ENCODE measurements at places on chromosomes 6 and 20. TPM values are rescaled to one million over a fixed set of nuclear protein-coding genes. Genes with fewer than 3 reads are reported as not detected.

DNA sequence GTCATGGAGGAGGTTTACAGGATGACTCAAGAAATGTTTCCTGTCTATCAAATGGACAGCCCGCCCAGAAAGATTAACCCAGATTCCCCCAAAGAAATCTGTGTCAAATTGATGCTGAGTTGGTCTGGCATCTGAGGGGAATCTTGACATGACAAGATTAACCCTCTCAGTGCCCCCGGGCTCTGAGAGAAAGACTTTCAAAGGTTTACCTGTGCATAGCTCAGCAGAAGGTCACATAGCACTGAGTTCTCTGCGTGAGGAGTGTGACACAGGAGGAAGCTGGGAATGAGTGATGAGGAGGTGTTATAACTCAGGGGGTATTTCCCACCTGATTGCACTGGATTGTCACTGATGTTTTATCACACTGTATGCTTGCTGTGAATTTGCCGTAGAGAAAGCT lies 601.2 kb downstream of the DHX35 start:
- no peak overlapping the region for H3K4me3 ChIP-seq
- no peak overlapping the region for H3K27ac ChIP-seq
- no peaks in the 10 kb centered on the region for H3K27me3 ChIP-seq

DNA sequence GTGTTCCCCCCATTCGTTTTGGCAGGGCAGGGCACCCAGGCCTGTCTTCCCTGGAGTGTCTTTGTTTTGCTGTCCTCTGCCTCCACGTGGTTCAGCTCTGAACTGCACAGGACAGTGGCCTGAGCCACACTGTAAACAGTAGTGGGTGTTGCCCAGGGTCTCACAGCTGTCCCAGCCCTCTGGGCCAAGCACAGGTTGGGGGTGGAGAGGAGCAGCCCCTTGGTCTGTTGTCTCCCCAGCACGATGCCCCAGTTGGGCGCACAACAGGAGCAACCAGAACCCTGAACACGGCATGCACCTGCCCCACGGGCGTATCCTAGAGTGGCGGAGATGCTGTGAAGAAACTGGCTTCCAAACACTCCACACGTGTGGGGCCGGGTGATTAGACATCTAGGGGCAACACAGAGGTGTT lies 14.4 kb downstream of the CCDC167 start:
- no peaks in the 10 kb centered on the region for H3K27me3 ChIP-seq
- peak; percentile 51 for DNase-seq
- no peaks in the 10 kb centered on the region for H3K36me3 ChIP-seq
- no peak overlapping the region for H3K27ac ChIP-seq
- peaks cover 44% of the 10 kb centered on the region for H3K4me1 ChIP-seq
- no peak overlapping the region for H3K4me3 ChIP-seq

DNA sequence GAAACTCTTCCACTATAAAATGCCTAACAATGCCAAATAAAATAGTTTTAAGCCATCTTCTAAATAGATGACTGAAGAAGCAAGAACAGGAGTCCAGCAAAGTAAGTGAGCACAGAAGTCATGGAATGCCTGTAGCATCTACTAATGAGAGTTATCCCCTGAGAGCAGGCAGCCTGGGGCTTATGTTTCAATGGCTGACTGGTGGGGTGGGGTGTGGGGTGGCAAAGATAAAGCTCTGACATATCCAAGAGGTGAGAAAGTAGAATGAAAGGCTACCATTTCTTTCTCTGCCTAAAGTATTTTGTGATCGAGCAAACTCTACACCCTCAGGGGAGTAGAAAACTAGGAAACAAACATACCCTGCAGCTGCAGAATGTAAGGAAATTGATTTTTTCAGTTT lies 348.8 kb downstream of the TFAP2B start:
- H3K36me3 ChIP-seq = no peaks in the 10 kb centered on the region
- H3K27ac ChIP-seq = no peak overlapping the region
- no peaks in the 10 kb centered on the region for H3K4me1 ChIP-seq
- no peaks in the 10 kb centered on the region for H3K27me3 ChIP-seq
- DNase-seq = peak; percentile 3
- no peak overlapping the region for H3K4me3 ChIP-seq

GRCh38 chr6:84515067-84515466 lies 249.3 kb downstream of the TBX18 start:
- H3K27ac ChIP-seq = no peak overlapping the region
- H3K4me1 ChIP-seq = no peaks in the 10 kb centered on the region
- H3K4me3 ChIP-seq = no peak overlapping the region
- no peak for DNase-seq

DNA sequence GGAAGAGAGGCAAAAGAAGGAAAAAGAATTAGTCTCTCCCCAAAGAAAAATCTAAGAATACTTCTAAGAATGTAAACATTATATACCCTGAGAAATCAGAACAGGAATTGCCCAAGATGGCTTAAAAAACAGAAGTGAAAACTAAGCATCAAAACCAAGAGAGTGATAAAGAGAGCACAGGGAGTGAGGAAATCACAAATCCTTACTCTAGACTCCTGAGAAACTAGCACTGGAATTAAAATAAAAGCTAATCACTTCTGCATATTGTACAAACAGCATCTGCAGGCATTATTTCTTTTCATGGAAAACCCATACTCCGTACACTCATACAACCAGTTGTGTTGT lies 285.7 kb downstream of the BTBD9 start:
- no peak for DNase-seq
- no peaks in the 10 kb centered on the region for H3K27me3 ChIP-seq
- no peak overlapping the region for H3K27ac ChIP-seq
- H3K4me3 ChIP-seq = no peak overlapping the region
- peaks cover 8% of the 10 kb centered on the region for H3K4me1 ChIP-seq
- no peaks in the 10 kb centered on the region for H3K36me3 ChIP-seq

- DNase-seq = no peak
- no peaks in the 10 kb centered on the region for H3K27me3 ChIP-seq
- H3K36me3 ChIP-seq = no peaks in the 10 kb centered on the region
- H3K4me1 ChIP-seq = peaks cover 18% of the 10 kb centered on the region
Measured at GRCh38 chr6:11160199-11160598, 48.7 kb upstream of the ERVFRD-1 start.

DNA sequence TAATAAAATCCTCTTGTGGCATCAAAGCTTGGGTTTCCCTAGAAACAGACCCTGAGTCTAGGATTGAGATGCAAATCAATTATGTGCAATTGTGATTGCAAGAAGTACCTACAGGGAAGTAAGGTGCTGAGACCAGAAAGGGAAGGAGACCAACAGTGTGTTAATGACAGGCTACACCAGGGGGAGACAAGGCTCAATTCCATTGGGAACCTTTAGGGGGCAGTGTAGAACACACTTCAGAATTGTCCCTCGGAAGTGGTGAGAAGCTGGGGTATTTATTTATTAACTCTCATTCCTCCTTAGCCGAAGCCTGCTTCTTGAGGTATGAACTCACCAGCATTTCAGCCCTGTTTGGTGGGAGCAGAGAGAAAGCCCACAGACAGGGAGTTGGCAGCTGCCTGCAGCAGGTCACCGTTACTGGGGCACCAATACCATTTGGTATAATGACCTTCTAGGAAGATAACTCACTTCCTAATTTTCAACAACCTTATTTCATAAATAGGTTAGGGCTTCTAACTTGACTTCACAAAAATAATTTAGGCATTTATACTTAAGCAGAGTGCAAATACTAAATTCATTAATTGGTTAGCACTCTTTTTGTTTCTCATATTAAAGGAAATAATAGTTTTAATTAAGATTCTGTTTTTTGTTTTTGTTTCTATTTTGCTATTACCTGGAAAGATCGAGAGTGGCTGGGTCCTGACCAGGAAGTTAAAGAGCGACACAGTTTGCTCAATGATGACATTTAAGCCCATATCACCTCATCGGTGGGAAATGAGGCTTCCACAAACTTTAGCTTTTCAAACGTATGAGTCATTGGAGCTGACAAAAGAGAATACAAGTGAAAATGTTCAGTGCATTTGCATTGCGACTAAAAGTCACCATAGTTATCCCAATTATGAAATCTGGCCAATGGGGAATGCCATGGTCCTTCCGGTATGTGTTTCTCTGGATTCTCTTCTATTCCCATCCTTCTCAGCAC lies 94.8 kb downstream of the BTBD3 start:
- H3K27me3 ChIP-seq = no peaks in the 10 kb centered on the region
- DNase-seq = peak; percentile 58
- H3K27ac ChIP-seq = no peak overlapping the region
- peaks cover 16% of the 10 kb centered on the region for H3K4me1 ChIP-seq

GRCh38 chr6:132115714-132116366 lies 164.7 kb upstream of the CCN2 start:
- no peaks in the 10 kb centered on the region for H3K4me1 ChIP-seq
- H3K36me3 ChIP-seq = no peaks in the 10 kb centered on the region
- H3K27me3 ChIP-seq = no peaks in the 10 kb centered on the region
- H3K4me3 ChIP-seq = no peak overlapping the region
- DNase-seq = no peak

- no peak overlapping the region for H3K27ac ChIP-seq
- H3K36me3 ChIP-seq = no peaks in the 10 kb centered on the region
- no peak for DNase-seq
- no peaks in the 10 kb centered on the region for H3K27me3 ChIP-seq
Measured at GRCh38 chr6:165969184-165969583, 198.5 kb downstream of the TBXT start.

- H3K4me1 ChIP-seq = no peaks in the 10 kb centered on the region
- H3K4me3 ChIP-seq = no peak overlapping the region
- H3K27ac ChIP-seq = no peak overlapping the region
Measured at GRCh38 chr20:25346349-25346748, 44.3 kb downstream of the ABHD12 start.

GRCh38 chr6:139591075-139591865 lies 216.8 kb upstream of the CITED2 start:
- H3K4me3 ChIP-seq = no peak overlapping the region
- peaks cover 66% of the 10 kb centered on the region for H3K4me1 ChIP-seq
- DNase-seq = no peak
- H3K36me3 ChIP-seq = no peaks in the 10 kb centered on the region
- no peak overlapping the region for H3K27ac ChIP-seq

DNA sequence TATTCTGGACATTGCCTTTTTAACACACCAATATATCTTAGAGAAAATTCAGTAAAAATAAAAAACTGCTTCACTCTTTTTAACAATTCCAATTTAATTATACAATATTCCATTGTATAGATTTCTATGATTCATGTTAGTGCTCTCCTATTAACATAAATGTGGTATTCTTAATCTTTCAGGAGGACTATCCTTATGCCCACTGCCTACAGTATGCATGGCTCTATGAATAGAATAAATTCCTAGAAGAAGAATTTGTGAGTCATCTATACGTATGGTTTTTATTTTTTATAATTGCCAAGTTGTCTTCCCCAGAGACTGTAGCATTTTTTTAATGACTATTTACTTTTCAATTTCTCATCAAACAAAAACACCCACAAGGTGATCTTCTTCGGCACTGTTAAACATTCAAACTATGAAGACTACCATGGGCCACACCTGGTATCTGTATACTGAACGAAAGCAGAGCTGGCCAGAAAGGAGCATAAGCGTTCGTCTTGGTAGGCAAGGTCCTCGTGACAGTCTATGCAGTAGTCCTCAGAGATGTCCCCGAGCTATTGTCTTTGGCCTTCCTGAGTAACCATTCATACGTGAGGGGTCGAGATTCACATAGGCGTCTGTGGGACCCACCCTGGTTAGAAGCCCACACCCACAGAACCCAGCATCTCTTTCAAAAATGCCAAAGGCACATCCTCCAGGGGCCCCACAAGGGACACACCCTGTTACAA lies 74.6 kb downstream of the KIF16B start:
- H3K27ac ChIP-seq = no peak overlapping the region
- H3K4me1 ChIP-seq = peaks cover 5% of the 10 kb centered on the region
- DNase-seq = no peak
- no peaks in the 10 kb centered on the region for H3K36me3 ChIP-seq
- no peak overlapping the region for H3K4me3 ChIP-seq

DNA sequence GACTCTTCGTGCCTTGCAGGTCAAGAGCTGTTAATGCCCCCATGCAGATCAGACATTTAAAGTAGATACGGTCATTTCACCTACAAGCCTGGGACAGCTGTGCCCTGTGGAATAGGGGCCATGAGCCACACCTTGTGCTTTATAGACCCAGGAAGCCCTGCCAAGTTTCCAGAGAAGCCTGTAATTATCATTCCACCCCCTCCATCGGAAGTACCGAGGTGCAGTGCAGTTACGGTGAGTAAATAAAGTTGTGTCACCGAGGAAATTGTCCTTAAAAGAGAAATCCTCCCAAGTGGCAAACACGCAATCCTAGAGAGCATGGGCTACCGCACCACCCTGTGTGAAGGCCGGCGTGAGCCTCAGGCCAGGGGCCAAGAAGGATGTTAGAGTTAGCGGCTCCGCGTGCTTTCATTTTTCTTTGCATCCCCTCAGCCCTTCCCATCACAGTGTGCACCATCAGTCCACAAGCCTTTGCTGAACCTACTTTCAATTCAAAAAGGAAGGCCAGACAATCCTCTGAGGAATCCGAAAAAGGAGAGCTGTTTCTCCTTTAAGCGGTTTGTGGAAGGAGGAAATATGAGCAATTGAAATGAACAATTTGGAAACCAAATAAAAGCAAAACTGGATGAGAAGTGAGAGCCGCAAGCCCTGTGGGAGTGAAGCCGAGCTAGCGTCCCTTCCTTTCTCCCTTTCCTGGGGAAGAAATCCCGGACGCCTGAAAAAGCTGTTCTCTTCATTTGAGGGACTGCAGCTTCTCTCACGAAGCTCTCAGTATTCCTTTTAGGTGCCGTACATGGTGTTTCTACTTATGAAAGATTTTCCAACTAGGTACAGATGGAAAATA lies 183.3 kb upstream of the PDE10A start:
- H3K4me3 ChIP-seq = no peak overlapping the region
- H3K27me3 ChIP-seq = peaks cover 23% of the 10 kb centered on the region
- H3K36me3 ChIP-seq = no peaks in the 10 kb centered on the region
- peaks cover 9% of the 10 kb centered on the region for H3K4me1 ChIP-seq
- H3K27ac ChIP-seq = no peak overlapping the region
- no peak for DNase-seq

GRCh38 chr6:35780719-35781118 lies at the start of gene CLPSL1:
Gene CLPSL1 (plus strand): TSS chr6:35781019. CDS start chr6:35781111, 92 bp downstream.
- no peaks in the 10 kb centered on the region for H3K4me1 ChIP-seq
- no peaks in the 10 kb centered on the region for H3K36me3 ChIP-seq
- no peak within 1 kb of the TSS for H3K4me3 ChIP-seq

The ELOVL4 gene
- 17.2 TPM for total RNA-seq

The QRSL1 gene
- total RNA-seq = 15.0 TPM

The NOL4L gene
- total RNA-seq = 11.9 TPM

The PARD6B gene
- total RNA-seq = 31.0 TPM

The BEND6 gene
- 0.90 TPM for total RNA-seq

The ZNF391 gene
- 16.5 TPM for total RNA-seq

The ESR1 gene
- not detected for total RNA-seq

The RIMS1 gene
- total RNA-seq = 2.5 TPM

The TCF21 gene
- 0.22 TPM for total RNA-seq

The GRIK2 gene
- total RNA-seq = 1.5 TPM

The CST1 gene
- not detected for total RNA-seq

The ZBTB12 gene
- 25.6 TPM for total RNA-seq

The AVP gene
- not detected for total RNA-seq

The OLIG3 gene
- total RNA-seq = not detected

The C6orf163 gene
- total RNA-seq = 2.6 TPM

The PM20D2 gene
- total RNA-seq = 27.6 TPM

The CFAP61 gene
- total RNA-seq = not detected

All from neural progenitor cell (in vitro differentiated cells).